ENCODE measurements at places on chromosomes 3 and 15.

GRCh38 chr15:99371180-99372103, 120.2 kb downstream of the LRRC28 start:
- no peak for DNase-seq

DNA sequence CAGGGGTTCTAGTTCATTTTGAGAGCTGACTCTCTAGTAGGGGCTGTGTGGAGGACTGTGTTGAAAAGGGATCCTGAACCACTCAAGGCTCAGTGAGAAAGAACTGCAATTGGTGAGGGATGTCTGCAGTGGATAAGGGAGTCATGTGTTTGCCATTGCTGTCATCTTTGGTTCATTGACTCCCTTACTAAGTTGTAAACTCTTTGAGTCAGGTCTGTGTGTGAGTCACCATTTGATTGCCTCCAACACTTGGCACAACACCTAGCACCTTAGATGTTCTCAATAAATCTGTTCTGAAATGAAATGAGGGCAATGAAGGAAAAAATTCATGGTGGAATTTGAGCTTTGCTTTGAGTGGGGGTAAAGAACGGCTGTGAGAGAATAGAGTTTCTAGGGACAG, 51.7 kb downstream of the PLS1 start:
- no peak for DNase-seq

DNA sequence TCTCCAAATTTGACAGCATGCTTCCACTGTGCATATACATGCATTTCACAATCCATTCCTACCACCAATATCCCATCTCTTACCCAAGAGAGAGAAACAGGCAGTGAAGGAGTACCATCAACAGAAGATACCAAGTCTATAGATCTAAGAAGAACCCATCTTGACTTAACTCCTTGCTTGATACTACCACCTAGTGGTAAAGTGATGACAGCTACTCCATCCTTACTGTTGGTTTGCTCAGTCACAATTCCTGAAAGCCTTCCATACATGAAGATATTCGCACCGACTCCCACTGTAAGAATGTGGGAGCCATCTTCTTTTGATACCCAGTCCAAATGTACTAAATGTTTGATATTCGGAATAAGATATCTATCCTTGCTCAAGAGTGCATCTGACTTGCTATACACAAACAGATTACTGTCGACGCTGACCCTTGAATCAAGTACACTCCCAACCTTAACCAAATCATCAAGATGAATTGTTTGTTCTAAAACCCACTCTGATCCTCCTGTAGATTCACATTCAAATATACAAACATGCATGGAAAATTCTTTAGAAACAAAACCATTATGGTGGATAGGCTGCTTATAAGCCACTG, 123.1 kb downstream of the DMXL2 start:
- peak; percentile 3 for DNase-seq

- no peak for DNase-seq
These were observed 296.2 kb downstream of the CHL1 start for GRCh38 chr3:492586-493316.

GRCh38 chr3:16467393-16467792, 46.1 kb downstream of the RFTN1 start:
- peak; percentile 33 for DNase-seq

GRCh38 chr3:101123081-101123480, 129.9 kb upstream of the ABI3BP start:
- DNase-seq = no peak
